ENCODE measurements at places on chromosomes 3 and 15. TPM values are rescaled to one million over a fixed set of nuclear protein-coding genes. Genes with fewer than 3 reads are reported as not detected.

DNA sequence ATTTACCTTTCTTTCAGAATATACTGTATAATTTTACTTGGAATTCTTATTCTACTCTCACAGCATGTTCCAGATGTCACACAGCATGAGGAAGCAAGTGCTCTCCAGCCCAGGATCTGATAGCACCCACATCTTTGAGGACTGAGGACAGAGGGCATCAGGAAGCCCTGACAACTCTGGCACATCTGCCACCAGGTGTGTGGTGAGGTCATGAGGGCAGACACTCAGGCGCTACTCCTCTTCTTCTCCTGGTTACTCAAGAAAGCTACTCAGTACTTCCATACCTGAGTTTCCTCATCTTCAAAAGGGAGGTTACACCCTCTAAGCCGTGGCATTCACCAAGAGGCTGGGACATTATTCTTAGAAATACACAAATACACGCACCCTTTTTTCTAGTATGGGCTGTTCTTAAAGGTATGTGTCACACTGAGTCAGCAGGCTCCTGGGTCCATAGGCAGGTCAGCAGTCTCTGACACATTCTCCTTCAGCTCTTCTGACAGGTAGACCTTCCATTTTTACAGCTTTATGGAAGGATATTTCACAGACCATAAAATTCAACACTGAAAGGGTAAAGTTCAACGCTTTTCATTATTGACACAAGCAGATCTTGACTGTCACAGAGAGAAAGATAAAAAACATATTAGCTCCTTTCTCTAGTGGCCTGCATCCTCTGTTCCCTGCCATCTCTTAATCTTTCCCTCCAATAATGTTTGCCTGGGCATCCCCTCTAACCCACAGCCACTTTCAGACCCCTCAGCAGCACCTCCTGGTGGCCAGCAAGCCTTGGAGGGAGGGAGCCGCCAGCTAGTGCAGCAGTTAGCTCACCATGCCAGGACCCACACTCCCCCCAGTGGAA, 103.2 kb upstream of the TJP1 start:
- peak; percentile 82 for DNase-seq

GRCh38 chr3:9072667-9073009, 109.4 kb upstream of the RAD18 start:
- no peak for DNase-seq

DNA sequence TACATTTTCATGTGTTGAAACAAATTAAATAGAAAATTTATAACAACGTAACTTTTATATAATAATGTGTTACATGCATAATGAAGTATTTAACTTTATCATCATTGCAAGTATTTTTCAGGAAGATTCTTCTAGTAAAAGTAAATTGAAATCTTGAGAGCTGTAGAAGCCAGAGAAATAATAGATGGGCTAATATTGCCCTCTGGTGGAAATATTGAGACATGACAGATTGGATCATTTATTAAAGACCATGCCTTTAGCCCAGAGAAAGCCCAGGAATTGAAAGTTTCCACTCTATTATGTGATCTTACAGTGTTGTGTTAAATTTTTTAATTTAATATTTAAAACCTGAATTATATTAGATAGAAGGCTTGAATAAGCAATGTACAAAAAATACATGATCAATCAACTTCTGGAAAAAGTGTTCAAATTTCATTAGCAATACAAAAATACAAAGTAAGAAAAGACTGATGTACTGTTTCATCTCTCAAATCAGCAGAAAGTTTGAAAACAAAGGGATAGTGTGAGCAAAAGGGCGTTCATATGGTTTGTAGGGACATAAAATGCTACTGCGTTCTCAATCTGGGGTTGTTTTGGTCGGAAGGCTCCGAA, 52.7 kb upstream of the SPTSSB start:
- DNase-seq, result no peak

GRCh38 chr3:64501298-64501906, 186.4 kb downstream of the ADAMTS9 start:
- no peak for DNase-seq

GRCh38 chr3:99330281-99330680, 308.1 kb upstream of the COL8A1 start:
- DNase-seq, result no peak

DNA sequence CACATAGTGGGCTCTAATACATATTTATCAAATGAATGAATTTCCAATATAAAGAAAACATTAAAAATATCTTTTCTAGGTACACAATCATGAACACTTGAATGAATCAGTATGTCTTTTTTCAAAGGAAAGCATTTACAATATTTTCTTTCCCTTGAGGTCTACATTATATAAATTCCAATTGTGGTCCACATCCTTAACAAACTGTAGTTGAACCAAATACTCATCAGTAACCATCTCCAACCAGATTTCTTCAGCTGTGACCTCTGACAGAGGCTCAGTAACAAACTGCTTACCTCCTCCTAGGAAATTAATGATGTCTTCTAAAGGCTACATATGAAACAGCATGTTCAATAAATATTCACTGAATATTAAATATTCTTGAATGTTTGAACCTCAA, 58.8 kb downstream of the CFAP20DC start:
- DNase-seq, result no peak

DNA sequence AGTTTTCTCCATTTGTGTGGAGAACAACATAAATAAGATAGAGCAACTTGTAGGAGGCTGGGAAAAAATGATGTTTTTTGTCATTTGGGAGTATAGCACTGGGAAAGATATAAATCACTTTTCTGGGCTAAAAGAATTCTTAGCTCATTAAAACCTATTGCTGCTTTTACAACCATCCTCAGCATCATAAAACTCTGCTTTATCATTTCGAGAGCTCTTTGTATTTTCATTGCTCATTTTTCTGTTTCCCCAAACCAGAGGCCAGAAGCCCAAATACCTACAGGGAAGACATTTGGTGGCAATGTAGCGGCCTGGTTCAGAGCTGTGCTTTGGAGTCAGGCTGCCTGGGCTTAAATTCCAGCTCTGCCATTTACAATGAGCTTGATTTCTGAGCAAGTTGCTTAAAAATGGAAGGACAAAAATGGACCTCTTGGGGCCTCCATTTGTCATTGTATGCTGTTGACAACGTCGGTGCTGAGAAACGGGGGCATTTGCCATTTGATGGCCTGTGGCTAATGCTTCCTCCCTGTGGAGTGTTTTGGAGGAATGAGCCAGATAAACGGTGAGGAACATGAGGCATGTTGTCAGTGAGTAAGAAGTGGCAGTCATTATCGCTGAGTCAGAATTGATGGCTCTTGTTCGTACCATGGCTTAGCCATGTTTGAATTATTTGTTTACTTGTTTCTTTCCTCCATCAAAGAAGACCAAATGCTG, 260.0 kb downstream of the EBLN2 start:
- DNase-seq, result no peak

- no peak for DNase-seq
Measured at GRCh38 chr15:31871166-31871886, 159.0 kb upstream of the CHRNA7 start.

DNA sequence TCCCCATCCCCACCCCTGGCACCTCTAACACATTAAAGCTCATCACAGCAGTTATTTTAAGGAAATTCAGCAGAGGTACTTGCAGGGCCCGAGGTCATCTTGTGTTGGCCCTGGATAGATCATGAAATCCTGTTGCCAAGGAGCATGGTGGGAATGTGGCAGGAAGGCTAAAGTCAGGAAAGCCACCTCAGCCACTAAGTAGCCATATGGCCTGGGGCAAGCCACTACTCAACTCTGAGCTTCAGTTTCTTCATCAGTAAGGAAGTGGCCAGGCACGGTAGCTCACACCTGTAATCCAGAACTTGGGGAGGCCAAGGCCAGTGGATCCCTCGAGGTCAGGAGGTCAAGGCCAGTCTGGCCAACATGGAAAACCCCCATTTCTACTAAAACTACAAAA, 55.9 kb downstream of the LIPC start:
- no peak for DNase-seq

DNA sequence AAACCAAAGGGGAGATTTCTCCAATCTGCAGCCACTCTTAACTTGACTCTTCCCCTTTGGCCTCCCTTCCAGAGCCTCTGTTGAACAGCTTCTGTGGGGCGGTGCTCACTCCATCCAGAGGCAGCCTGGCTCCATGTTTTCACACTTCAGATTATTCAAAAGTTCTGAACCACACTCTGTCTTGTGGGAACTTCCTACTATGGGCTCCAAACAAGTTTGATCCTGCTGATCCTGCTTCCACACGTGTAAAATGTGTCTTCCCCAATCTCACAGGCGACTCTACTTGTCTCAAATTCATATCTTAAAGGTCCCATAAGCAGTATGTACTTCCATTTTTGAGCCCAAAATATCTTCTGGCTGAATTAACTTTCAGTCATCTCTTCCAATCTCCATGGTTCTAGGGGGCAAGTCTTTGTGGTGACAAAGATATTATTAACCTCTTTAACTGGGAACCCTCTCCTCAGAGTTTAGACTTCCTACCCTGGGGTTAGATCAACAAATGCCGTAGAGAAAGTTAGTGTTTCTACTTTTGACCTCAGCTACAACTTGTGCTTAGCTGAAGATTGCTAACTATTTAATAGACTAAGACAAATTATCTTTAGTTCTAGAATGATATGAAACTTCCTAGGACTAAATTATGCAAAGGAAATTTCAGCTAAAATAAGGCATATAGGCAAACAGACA, 176.3 kb upstream of the BCL6 start:
- no peak for DNase-seq

- DNase-seq, result no peak
Measured at GRCh38 chr3:194999491-194999890, 271.5 kb downstream of the XXYLT1 start.

- no peak for DNase-seq
Measured at GRCh38 chr3:127899766-127900165, 15.3 kb upstream of the KBTBD12 start.

GRCh38 chr3:102802819-102803420, 368.1 kb downstream of the ZPLD1 start:
- no peak for DNase-seq

The EOMES gene
- 0.98 TPM for total RNA-seq

The GOLGA8H gene
- 4.9 TPM for total RNA-seq

The CD80 gene
- 1.6 TPM for total RNA-seq

The RASGRP1 gene
- 1.2 TPM for total RNA-seq
